NCI-H1048 (cell line): ENCODE measurements at places on chromosomes 16 and 17.

DNA sequence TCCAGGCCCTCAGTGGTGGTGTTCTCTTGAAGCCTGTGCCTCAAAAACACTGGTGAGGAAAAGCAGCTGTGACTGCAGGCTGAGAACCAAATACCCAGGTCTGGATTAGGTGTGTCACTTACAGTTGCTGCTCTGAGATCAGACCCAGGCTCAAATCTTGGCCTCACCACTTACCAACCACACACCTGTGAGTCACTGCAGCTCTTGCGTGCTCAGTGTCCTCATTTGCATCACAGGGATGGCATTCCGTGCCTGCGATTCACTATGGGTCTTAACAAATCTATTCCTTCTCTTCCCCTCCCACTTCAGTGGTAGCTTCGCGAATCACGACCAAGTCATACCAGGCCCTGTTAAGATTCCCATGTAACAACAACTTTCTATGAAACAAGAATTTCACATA, 233.4 kb upstream of the HSBP1 start:
- no peak for DNase-seq

- no peak for DNase-seq
These were observed 470.3 kb downstream of the TMEM114 start for GRCh38 chr16:8120001-8120400.

DNA sequence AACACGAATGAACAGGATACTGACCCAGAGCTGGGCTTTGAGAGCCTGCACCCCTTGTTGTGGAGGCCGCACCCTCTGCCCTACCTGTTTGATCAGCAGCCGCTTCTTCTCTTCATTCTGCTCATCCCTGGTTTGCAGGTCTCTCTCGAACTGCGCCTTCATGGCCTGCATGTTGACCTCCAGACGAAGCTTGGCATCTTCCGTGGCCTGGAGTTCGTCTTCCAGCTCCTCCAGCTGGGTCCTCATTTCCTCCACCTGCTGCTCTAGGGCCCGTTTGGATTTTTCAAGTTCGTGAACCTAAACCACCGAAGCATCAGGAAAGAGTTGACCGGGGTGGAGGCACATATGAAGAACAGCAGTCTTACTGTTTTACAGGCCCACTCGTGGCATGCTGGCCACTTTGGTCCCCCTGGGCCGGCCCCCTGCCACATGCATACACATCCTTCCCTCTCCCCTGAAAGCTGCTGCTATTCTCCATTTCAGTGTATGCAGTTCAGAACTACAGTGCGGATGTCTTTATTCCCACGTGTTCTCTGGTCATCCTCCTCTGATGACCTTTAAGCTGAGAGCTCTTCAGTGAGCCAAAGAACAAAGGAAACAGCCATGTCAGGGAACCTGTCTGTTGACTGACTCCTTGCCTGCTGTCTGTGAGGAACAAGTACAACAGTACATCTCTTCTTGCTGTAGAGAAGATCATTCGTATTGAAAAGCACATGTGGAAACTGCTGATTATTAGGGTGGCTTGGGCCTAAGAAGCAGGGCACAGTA, 54.8 kb downstream of the NDEL1 start:
- DNase-seq = no peak

- DNase-seq = no peak
These were observed 44.2 kb upstream of the SOX9 start for GRCh38 chr17:72076678-72077030.

DNA sequence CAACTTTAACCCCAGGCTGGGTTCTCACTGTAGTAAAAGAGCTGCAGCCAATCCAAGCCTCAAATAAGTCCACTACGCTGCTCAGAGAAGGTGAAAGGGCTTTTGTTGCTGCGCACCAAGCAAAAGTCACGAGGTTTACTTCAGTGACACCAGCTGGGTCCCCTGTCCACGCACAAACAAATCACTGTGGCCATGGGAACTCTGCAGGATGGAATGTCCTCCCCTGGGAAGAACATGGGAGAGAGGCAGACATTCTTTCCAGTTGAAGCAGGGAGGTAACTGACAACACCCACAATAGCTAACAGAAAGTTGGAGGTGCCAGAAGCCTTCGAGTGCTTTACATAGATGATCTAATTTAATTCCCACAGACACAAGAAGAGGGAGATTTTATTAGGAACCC, 181.9 kb downstream of the PMP22 start:
- no peak for DNase-seq

DNA sequence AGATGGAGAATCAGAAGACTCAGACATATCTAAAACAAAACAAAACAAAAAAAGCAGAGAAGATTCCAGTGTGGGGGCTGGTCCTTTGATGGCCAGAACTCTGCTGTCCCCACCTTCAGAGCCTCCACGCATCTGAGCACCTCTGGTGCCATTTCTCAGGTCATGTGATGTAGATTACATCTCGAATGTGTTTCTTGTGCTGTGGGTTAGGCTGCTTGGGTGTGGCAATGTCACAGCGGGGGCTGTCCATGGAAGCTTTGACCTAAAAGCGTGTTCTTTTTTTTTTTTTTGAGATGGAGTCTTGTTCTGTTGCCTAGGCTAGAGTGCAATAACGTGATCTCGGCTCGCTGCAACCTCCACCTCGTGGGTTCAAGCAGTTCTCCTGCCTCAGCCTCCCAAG, 51.2 kb downstream of the PLD6 start:
- no peak for DNase-seq

GRCh38 chr16:1746693-1747195, 24.6 kb downstream of the NME3 start:
- no peak for DNase-seq

GRCh38 chr16:56742030-56742984, 12.4 kb downstream of the NUP93 start:
- no peak for DNase-seq

DNA sequence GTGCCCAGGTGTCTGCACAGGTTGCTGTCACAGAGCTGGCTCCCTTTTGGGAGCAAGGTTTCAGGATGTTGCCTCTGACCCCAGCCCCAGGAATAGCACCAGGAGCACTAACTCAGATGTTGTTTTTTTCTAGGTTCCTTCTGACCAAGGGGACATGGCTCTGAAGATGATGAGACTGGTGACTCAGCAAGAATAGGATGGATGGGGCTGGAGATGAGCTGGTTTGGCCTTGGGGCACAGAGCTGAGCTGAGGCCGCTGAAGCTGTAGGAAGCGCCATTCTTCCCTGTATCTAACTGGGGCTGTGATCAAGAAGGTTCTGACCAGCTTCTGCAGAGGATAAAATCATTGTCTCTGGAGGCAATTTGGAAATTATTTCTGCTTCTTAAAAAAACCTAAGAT, 28.1 kb downstream of the SCPEP1 start:
- no peak for DNase-seq

DNA sequence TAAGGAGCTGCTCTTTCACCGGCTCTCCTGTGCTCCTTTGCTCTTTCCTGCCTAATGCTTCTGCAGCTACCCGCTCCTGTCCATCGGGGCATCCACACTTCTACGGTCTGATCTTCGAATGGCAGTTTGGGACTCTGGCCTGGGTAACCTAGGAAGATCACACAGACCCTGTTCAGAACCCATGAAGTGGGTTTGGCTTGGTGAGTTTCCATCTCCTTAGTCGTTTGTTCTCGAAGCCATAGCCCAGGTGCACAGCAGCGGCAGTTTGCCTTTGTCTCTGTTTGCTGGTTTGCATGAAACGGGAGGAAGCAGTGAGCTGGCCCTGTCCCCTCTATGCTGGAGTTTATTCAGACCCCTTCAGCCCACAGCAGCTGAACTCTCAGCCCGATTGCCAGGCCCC, 29.0 kb downstream of the PSMD7 start:
- no peak for DNase-seq

DNA sequence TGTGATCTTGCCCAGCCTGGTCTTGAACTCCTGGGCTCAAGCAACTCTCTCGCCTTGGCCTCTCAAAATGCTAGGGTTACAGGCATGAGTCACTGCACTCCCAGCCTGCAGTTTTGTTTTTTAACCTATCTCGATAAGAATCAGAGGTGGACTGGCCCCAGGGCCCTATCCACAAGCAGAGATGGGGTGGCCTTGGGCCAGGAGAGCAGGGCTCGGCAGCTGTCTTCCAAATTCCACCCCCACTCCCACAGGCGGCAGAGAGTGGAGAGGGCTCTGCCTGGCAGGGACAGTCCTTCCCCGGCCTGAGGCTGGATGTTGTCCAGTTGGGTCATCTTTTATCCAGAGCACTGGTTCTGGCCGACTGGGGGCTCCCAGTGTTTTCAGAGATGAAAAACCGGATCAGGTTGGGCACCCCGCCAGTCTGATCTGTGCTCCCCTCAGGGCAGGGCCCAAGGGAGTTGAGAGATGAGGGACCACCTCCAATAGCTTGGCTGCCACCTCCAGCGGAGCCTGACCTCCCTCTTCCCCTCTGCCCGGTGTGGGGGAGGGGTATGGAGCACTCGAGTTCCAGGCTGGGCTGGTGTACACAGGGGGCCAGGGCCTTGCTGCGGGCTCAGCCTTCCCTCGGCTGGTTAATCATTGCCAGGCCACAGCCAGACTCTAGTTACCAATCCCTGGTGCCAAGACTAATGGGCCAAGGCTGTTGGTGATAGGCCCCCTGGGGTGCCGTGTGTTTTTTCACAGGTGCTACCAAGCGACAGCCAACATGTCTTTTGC, 30.3 kb upstream of the MYO15B start:
- no peak for DNase-seq

DNA sequence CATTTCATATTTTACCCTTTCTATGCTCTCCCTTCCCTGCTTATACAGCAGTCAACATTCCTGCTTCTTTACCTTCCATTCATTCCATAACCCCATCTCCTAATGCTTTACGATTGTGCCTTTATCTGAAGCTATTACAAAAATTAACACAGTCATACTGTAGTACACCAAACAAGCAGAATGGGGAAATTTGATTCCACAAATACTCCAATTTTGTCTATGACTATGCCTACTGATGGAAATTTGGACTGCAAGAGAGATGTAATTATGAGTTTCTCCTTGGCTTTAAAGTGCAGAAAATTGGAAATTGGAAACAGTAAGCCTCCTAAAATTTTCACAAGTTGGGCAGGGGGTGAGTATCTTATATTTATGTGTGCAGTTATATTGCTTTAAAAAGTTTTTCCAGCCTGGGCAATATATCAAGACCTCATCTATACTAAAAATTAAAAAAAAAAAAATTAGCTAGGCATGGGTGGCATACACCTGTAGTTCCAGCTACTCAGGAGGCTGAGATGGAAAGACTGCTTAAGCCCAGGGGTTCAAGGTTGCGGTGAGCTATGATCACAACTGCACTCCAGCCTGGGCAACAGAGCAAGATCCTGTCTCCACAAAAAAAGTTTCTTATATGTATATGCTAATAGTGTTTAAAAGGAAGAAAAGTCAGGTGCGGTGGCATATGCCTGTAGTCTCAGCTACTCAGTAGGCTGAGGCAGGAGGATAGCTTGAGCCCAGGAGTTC, 3.0 kb downstream of the APPBP2 start:
- no peak for DNase-seq

GRCh38 chr16:50272111-50272571, 5.8 kb downstream of the ADCY7 start:
- no peak for DNase-seq

- DNase-seq = no peak
These were observed 67.7 kb downstream of the GAS7 start for GRCh38 chr17:10130677-10131076.

DNA sequence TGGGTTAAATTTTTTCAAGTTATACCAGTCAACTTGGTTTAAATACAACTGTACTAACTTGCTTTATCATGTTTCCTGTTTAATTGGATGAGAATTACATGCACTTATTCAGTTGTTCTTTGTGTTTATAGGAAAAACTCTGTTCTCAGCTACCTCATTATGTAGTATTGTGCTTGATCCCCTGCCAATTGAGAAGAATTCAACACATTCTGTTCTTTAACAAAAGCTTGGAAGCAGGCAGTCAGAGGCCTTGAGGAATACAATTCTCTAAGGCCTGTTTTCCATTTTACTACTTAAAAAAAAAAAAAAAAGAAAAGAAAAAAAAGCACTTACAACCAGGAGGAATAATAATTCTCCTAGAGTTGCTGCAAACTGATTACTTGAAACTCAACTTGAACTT, 60.6 kb upstream of the CMIP start:
- DNase-seq = no peak

- DNase-seq = no peak
These were observed 53.0 kb downstream of the SF3B3 start for GRCh38 chr16:70576431-70577255.

DNA sequence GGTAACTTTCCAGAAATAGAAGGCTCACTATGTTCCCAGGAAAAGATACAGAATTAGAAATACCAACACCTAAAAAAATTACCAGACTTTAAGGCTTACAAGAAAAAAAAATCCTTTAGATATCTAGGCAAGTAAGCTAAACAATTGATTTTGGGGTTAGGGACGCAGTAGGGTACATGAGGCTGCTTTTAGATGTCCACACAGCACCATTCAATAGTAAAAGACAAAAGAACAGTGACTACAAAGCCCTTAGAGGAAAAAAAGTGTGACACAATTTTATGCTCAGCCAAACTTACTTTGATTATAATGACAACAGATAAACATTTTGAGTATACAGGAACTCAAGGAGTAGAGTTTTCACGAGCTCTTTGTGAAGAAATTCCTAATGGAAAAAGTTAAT, 29.9 kb downstream of the METTL16 start:
- no peak for DNase-seq

- no peak for DNase-seq
These were observed 1.6 kb upstream of the CD19 start for GRCh38 chr16:28930203-28930602.

DNA sequence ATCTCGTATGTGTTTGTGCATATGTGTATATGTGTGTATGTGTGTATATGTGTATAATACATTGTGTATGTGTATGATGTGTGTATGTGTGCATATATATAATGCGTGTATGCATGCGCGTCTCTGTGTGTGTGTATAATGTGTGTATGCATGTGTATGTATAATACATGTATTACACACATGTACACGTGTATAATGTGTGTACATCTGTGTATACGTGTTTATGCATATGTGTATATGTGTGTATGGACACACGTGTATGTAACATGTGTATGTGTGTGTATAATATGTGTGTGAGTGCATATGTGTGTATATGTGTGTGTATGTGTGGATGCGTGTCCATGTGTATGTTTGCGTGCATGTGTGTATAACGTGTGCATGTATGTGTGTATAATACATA, 433.7 kb upstream of the RBFOX1 start:
- no peak for DNase-seq

GRCh38 chr16:57367116-57367752, 5.1 kb upstream of the CX3CL1 start:
- DNase-seq = no peak

- DNase-seq = no peak
These were observed 19.2 kb upstream of the HOXB13 start for GRCh38 chr17:48747445-48748363.
